ENCODE measurements at places on chromosomes 4 and X.

DNA sequence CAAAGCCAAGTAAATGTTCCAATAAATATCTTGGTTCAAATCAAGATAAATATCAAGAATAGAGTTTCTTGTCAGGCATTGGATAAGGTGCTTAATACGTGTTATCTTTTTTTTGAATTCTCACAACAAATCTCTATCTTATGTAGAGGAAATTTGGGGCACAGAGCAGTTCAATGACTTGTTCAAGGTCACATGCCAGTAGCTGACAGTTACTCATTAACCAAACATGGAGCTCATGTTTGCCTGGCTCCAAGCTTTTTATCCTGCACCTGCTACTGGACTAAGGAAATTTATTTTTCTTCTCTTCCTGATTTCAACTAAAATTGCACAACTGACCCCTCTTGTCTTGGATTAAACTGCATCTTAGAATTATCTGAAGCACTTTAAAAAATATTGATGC lies 76.3 kb downstream of the ATP10D start:
- DNase-seq: no peak

DNA sequence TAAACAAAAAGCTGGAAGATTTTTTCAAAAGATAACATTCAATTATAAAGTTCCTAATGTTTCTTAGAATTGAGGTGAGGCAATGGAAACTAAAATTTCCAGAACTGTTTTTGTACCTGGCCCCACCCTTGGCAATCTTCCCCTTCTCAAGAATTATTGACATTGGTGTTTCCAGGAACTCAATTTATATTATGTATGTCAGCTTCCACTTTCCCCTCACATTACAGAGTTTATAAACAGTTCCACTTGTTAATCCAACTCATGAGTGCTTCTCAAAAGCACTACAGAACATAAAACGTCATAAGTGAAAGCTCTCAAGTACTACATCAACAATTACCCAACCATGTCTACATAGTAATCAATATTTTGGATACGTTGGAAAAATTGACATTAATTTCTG lies 107.4 kb downstream of the FAM13A start:
- DNase-seq: no peak

- no peak for DNase-seq
Measured at GRCh38 chrX:36867143-36867542, 141.0 kb upstream of the FAM47C start.

DNA sequence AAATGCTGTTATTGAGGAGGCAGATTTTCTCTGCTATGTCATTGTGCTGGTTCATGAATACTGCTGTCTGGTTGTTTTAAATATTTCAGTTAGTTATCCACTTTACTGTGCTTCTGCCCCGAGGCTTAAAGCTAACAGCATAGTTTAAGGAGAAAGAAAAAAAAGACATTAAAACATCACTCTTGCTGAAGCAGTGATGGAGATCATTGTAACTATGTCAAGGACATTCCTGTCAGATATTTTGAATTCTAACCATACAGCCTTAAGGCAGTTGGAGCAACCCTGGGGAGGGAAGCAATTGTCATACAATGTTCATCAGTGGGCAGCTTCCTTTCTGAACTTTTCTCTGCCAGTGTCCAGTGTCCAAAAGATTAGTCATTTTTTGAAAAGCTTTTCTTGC lies 199.0 kb upstream of the DDX53 start:
- DNase-seq: no peak

DNA sequence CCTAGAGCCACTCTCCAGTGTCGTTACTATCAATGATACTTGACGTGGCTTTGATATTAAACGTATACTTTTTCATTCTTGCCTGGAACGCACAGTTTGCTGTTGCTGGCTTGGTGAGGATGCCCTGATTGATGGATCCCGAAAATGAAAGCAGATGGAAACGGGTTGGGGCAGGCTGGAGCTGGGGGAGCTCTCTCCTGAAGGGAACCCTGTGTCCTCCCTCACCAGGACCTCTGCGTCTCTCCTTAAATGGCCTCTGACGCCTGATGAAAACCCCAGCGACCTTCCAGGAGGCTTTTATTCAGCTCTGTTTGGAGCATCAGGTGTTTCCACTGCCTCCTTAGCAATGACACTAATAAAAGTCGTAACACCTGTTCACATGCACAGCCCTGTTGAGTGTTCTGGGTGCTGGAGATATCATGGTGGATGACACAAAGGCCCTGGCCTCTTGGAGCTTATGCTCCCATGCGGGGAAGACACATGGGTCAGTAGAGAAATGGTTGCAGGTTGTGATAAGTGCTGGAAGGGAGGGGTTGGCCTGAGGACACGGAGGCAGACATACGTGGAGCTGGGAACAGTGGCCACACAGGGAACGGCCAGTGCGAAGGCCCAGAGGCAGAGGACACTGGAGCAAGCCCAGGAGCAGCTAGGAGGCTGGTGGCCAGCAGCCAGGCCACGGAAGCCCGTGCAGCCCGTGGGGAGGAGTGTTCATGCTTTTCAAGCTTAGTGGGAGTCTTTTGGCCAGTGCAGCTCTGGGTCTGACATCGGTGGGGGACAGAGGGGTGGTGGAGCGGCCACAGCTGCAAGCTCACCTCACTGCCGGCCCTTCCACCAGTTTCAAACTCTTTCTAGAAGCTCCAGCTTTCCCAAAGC lies 7.5 kb downstream of the MSANTD1 start:
- no peak for DNase-seq

Data from kidney glomerular epithelial cell (primary cell).